Naive thymus-derived CD4-positive, alpha-beta T cell (primary cell): ENCODE measurements at places on chromosomes 16 and 17.

DNA sequence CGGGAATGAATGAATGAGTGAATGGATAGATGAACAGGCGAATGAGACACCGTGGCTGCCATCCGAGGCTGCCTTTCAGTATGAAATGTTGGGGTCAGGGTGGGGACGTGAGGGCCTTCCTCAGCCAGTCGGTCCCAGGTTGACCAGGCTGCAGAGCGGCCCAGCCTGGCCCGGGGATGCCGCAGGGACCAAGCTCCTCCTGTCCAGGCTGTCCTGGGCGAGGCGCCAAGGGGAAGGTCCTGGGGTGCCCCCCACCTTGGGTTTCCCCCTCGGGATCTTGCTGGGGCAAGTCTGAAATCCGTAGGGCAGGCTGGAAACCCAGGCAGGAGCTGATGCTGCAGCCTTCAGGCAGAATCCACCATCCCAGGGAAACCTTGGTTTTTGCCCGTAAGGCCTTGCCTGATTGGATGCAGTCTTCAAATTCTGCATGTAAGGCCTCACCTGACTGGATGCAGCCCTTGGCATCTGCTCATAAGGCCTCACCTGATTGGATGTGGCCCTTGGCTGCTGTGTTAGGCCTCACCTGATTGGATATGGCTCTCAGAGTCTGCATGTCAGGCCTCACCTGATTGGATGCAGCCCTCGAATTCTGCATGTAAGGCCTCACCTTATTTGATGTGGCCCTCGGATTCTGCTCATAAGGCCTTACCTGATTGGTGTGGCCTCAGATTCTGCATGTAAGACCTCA lies 61.7 kb upstream of the ZNF469 start:
- no peak for DNase-seq

GRCh38 chr16:28139530-28139929 lies 72.2 kb downstream of the XPO6 start:
- peak; percentile 49 for DNase-seq

DNA sequence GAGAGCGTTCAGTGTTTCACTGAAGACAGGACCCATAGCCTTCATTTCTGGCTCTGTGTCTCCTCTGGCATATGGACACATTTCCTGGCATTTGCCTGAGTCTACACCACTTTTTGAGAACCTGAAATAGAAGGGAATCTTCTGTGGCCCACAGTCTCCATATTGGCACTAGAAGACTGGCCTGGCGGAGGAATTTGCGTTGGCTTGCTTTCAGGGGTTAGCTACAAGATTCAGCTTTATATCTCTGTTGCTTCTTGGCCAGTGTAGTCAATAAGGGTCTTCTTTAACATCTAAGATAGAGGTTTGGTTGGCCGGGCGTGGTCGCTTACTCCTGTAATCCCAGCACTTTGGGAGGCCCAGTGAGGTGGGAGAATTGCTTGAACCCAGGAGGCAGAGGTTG lies 12.8 kb upstream of the CLEC18C start:
- DNase-seq = no peak

DNA sequence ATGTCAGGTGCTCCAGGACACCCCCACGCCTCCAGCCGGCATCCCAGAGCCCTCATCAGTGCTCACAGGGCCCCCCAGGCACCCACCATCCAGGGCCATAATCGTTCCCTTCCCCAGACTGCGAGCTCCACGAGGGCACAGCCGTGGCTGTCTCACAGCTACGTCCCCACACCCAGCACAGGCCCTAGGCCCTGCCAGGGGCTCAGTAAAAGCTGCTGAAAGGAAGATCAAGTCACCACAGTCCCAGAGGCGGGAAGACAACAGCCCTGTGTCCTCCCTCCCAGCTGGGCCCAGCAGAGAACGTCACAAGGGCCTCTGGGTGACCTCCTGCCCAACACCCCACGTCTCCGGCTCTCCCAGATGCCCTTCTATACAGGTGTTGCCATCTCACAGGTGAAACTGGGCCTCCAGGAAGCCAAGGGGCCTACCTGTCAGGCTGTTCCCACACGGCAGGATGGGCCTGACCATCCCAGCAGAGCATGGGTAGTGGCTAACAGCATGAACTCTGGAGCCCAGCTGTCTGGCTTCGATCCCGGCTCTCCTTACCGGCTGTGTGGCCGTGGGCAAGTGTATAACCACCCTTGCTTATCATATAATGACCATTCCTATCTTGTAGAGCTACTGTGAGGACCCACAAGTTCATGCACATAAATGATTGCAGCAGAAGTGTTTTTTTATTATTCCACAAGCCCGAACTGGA lies 17.9 kb downstream of the ARL2BP start:
- DNase-seq = no peak

DNA sequence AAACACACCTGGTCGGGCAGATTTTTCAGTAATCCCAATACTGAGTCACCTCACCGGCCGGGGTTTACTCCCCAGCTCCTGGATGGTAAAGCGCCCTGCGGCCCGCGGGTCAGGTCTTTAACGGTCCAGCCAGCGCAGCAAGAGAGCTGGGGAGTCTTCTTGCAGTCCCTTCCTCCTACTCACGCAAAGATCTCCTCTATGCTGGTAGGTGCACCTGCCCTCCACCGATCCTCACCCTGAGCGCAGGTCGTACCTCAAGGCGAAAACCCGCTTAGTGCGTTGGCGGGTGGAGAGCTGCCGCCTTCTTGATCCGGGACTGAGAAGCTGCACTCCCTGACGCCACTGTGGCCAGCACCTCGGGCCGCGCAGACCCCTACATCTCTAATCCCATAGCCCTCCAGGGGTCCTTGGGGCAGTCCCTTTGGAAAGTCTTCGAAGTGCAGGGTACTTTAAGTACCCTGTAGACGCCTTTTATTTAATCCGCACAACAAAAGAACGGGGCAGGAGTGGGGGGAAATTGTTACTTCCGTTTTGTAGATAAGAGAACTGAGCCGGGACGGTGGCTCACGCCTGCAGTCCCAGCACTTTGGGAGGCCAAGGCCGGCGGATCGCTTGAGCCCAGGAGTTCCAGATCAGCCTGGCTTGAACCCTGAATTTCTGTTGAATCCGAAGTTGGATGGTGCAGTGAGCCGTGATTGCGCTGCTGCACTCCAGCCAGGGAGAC lies 10.4 kb upstream of the HOXB13 start:
- DNase-seq = no peak

- no peak for DNase-seq
Measured at GRCh38 chr16:15597822-15598647, 44.9 kb downstream of the MARF1 start.

- DNase-seq = no peak
Measured at GRCh38 chr17:50257676-50258224, 16.5 kb upstream of the TMEM92 start.

- DNase-seq = no peak
Measured at GRCh38 chr16:15985144-15985543, 35.7 kb downstream of the ABCC1 start.

DNA sequence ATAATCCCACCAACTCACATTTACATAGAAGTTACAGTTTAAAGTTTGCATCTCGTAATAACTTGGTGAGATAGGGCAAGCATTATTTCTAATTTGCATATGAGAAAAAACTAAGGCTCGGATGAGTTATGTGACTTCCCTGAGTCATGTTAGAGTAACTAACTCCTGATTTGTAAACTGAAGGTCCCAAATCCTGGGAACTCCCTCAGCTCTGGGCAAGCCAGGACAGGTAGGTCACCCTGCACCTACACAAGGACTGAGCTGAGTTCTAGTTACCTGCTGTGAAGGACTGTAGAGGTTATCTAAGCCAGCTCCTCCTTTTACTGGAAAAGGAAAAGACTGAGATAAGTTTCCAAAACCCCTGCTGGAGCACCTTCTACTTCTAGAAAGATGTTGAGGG lies 92.1 kb upstream of the HLF start:
- no peak for DNase-seq

GRCh38 chr17:81508639-81509206 lies 3.9 kb downstream of the ACTG1 start:
- no peak for DNase-seq

GRCh38 chr17:61284746-61285145 lies 114.9 kb upstream of the TBX2 start:
- DNase-seq = no peak

DNA sequence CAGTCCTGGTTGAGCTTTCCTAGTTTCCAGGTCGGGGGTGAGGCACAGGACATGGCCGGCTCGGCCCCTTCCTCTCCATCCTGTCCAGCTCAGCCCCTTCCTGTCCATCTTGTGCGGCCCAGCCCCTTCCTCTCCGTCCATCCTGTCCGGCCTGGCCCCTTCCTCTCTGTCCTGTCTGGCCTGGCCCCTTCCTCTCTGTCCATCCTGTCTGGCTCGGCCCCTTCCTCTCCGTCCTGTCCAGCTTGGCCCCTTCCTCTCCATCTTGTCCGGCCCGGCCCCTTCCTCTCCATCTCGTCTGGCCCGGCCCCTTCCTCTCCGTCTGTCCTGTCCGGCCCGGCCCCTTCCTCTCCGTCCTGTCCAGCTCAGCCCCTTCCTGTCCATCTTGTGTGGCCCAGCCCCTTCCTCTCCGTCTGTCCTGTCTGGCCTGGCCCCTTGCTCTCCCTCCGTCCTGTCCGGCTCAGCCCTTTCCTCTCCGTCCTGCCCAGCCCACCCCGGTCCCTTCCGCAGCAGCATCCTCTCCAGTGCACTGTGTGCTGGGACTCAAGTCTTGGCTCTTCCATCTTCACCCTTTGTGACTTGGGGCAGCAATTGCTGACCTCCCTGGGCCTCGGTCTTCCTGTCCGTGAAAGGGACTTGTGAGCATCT lies 5.5 kb upstream of the ZNF750 start:
- no peak for DNase-seq

GRCh38 chr17:8685381-8685780 lies 54.9 kb upstream of the MYH10 start:
- DNase-seq = no peak

GRCh38 chr17:33929181-33929724 lies 325.8 kb upstream of the CCL2 start:
- no peak for DNase-seq

GRCh38 chr16:9151597-9151996 lies 60.2 kb downstream of the HAPSTR1 start:
- DNase-seq = no peak

DNA sequence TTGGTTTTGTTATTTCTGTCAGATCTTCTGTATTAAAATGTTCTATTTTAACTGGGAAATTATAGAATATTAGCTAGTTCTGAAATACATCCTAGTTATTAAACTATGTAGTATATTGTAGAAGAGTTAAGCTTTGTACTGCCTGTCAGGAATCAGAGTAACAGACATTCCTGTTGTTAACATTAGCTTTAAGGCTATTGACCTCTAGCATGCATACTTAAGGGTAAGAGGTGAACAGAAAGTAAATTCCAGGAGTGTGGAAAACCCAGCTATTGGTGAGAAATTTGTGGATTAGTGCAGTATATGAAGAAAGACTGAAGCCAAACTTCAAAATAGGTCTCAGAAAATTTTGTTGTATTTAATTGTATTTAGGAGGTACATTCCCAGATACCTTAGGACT lies 111.3 kb downstream of the CHD9 start:
- no peak for DNase-seq

DNA sequence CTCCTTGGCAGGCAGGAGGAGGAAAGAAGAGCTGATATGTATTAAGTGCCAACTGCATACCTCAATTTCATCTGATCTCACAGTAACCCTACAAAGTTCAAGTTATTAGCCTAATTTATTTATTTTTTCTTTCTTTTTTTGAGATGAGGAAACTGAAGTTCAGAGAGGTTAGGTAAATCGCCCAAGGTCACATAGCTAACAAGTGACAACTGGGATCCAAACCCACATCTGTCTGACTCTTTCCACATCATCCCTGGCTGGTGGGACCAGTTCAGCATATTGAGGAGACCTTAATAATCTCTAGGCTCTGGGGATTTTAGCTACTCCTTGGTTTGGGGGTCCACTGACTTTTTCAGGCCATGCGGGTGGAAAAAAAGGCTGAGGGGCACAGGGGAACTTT lies 60.9 kb downstream of the CYB5B start:
- no peak for DNase-seq

DNA sequence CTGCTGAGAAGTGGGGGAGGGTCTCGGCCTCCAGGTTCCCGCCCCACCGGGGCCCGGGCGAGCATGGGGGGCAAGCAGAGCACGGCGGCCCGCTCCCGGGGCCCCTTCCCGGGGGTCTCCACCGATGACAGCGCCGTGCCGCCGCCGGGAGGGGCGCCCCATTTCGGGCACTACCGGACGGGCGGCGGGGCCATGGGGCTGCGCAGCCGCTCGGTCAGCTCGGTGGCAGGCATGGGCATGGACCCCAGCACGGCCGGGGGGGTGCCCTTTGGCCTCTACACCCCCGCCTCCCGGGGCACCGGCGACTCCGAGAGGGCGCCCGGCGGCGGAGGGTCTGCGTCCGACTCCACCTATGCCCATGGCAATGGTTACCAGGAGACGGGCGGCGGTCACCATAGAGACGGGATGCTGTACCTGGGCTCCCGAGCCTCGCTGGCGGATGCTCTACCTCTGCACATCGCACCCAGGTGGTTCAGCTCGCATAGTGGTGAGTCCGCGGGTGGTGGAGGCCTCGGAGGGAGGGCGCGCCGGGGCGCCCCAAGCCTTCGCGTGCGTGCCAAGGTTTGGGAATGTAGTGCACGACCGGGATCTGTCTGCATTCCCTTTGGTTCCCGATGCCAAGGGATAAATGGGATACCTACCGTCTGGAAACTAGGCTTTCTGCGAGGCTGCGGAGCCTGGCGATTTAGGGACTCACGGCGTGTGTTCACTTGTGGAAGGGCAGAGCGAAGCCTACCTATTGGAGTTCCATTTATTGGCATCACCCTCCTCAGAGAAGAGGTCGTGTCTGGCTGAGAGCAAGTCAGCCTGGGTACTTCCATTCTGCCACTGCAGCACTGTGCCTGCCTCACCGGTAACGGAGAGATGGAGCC lies 1.0 kb downstream of the ZNRF1 start:
- peak; percentile 73 for DNase-seq

GRCh38 chr16:75066861-75067447 lies 49.6 kb downstream of the LDHD start:
- DNase-seq = no peak

DNA sequence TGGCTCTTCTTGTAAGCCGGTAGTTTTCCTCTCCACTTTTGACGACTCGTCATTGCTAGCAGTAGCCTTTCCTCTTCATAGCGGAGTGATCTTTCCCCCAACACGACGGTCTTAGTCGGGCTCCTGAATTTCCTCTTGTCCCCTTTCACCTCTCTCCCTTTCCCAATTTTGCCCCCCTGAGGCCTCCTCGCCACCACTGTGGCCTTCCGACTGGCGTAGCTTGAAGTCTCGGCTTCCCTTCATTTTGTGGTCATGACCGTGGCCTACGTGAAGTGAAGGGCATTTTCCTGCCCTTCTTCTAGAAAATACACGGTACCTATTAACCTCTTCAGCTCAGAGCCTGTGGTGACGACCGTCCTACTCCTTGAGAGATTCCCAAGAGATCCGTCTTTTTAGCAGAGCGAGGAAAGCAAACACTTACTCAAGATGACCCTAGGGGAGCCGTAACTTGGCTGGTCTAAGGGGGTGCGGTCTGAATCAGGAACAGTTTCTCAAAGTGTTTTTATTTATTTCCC lies 787 bp downstream of the PRKAR1A start:
- DNase-seq = no peak
